ENCODE measurements at places on chromosomes 7 and 10.

- no peak for DNase-seq
These were observed 902.8 kb downstream of the LRMDA start for GRCh38 chr10:76334255-76334654.

- DNase-seq, result no peak
These were observed 60.8 kb downstream of the RAB18 start for GRCh38 chr10:27564880-27565279.

GRCh38 chr7:12609561-12609960, 39.0 kb downstream of the SCIN start:
- no peak for DNase-seq

GRCh38 chr7:83931968-83932367, 262.6 kb downstream of the SEMA3A start:
- DNase-seq, result no peak

DNA sequence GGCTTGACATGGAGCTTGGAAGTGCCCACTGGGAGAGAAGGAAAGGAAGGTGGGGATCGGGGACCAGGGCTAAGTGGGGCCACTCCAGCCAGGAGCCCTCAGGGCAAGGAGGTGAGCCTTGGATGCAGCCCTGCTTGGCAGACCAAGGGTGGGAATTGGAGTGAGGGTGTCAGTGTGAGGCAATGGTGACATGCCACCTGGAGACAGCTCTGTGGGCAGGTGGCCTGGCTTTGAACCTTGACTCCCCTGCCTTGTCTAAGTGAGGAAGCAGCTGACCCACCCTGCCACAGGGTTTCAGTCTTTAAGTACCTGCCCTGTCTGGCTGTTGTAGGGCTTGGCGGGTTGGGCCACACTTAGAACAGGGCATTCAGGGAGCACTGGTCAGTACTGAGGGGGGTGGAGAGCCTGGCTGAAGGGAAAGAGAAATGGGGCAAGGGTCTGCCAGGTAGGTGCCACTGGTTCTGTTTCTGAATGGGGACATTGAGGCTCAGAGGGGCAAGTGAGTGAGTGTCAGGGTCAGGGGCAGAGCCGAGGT, 4.8 kb downstream of the RAMP3 start:
- no peak for DNase-seq

DNA sequence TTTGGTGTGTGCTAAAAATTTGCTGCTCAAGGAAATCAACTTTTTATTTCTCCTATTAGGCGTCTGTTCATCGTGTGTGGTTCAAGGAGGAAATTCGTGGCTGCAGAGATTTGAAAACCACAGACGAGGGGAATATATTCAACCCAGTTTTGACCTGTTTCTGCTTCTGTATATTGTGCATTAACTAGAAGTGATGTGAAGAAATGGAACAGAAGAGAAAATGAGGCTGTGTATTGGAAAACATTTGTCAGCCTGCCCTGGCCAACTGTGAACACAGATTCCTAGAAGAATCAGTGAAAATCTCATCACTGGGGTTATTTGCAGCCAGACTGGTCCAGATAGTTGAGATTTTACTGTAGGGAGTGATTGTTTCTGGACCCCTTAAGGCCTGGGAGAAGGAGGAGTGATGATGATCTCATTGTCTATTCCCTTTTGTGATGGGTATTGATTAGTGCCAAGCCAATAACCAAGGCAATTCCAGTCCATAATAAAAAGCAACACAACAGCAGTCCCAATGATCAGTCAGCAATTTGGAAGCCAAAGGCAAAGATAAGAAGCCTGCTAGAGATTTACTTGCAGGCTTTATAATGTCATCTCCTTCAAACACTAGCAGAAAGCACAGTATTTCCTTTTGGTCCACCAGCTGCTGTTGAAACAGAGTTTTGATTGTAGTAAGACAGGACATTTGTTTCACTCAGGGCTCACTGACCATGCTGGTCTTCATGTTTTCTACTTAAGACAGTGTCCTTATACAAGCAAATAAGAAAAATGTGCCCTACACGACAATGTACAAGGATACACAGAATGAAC, 339.4 kb downstream of the PRPF18 start:
- DNase-seq, result no peak

DNA sequence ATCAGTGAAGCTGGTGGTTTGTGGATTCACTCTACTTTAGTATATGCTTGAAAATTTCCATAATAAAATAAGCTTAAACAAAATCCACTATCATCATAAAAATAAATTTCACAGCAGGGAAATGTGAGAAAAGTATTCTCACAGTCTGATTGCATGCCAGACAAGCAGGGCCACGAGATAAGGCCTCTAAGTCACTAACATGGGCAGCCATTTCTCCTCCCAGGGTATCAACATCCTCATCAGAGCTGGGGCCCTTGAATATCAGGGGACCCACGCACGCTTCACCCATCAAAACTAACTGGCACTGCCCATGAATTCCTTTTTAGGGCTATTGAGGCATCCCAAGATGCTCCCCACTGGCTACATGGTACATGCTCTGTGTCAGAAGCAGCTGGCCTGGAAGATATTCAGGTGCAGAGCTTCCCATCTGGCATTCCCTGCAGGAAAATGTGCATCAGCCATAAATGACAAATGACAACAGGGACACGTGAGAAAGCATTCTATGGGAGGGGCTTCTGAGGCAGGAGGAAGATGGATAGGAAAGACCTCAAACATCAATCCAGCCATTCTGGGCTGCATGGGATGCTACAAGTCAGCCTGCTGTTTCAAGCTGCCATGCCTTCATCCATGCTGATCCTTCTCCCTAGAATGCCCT, 17.4 kb downstream of the CCDC6 start:
- no peak for DNase-seq

GRCh38 chr10:101284101-101284743, 55.0 kb upstream of the LBX1 start:
- DNase-seq, result no peak

GRCh38 chr7:117993377-117994003, 120.2 kb upstream of the CTTNBP2 start:
- peak; percentile 72 for DNase-seq

- no peak for DNase-seq
These were observed 247.8 kb upstream of the IGFBP3 start for GRCh38 chr7:46168671-46169383.

- DNase-seq, result no peak
These were observed 142.7 kb downstream of the ADARB2 start for GRCh38 chr10:1594372-1595241.

- no peak for DNase-seq
These were observed 28.5 kb downstream of the VPS41 start for GRCh38 chr7:38880454-38880853.

- no peak for DNase-seq
These were observed 34.4 kb upstream of the GRID1 start for GRCh38 chr10:86400705-86401587.

DNA sequence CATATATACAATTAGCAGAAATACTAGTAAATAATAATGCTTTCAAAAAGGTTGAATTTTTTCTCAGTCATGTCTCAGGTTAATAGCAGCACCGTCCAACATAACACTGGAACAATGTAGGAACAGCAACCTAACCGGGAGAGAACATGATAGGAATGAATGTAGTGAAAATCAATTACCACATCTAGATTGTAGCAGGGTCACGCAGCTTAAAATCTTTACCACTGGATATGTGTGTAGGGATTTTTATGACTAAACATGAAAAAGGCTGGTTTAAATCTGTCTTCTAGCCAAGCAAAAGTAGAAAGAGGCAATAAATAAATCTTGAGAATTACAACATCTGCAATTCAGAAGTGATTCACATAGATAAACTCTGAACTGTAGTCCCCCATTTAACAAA, 326.0 kb downstream of the DGKB start:
- DNase-seq, result no peak

DNA sequence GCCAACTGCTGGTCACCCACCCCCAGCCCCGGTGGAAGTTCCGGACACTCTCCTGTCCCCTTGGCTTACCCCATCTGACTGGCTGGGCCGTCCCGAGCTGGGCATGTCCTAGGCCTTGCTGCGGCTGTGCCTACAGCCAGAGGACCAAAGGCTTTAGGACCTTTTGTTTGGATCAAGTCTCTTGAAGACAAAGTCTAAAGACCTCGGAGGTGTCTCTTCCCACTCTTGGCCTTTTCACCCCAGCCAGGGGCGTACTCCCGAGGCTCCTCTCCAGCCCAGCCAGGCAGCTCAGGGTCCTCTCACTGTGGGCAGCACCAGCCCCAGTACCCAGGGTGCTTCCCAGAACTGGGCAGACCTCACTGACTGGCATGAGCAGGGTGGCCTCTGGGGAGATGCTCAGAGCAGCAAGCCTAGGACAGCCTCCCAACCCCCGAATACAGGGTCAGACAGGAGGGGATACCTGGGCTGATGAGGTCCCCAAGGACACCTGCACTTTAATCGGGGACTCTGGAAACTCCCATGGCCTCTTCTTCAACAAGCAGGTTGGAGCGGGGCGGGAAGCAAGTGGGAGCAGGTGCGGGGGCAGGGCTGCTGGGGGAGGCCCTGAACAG, 2.7 kb upstream of the PWWP2B start:
- no peak for DNase-seq

- DNase-seq, result no peak
These were observed 242.2 kb downstream of the GATA3 start for GRCh38 chr10:8296734-8297101.

DNA sequence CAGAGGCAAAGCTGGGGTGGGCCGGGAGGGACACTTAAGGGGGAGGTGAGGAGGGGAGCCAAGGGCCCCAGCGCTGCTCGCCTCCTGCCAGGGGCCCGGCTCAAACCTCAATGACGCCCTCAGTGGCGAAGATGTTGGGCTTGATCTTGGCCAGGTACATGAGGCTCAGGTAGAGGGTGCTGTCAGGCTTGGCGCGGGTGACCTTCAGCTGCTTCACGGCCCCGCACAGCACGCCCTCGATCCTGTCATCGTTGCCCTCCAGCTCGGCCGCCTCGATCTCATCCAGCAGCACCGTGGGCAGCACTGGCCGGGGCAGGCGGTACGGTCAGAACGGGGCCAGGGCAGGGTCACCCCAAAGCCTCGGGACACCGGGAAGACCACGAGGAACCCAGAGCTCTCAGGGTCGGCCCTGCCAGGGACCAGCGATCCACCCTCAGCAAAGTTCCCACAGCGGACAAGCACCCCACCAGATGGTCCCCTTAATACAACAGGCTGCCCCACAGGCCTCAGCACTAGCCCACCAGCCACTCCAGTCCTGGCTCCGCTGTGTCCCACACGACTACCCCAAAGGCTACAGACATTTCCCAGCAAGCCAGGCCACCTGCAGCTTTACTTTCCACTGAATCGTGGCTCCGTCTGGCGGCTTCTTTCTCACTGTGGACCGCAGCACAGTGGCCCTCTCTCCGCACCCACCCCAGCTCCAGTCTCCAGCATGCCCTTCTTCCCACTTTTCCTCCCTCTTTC, 4.0 kb downstream of the INTS1 start:
- no peak for DNase-seq

GRCh38 chr7:107479303-107479702, 9.4 kb downstream of the GPR22 start:
- DNase-seq, result no peak

- peak; percentile 15 for DNase-seq
These were observed 17.2 kb downstream of the ZNF488 start for GRCh38 chr10:47366731-47367460.

DNA sequence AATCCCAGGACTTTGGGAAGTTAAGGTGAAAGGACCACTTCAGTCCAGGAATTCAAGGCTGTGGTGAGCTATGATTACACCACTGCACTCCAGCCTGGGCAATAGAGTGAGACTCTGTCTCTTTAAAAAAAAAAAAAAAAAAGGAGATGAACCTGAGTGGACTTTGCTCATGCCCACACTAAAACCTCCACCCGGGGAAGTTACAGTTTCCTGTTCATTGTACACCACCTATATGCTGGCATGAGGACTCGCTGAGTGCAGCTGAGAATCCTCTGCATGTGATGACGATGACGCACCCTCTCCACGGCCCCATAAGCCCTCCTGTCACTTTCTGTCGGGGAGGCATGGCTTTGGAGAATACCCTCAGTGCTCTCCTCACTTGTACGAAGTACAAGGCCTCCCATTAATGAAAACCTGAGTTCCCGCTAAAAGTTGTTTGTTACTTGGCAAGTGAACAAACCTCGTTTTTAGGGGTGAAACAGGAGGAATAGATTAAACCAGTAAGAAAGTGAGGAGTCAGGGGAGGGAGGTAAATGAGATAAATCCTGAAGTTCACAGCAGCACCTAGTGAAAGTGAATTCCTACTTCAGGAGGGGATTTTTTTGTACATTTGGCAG, 15.9 kb downstream of the TMEM176B start:
- DNase-seq, result peak; percentile 20

DNA sequence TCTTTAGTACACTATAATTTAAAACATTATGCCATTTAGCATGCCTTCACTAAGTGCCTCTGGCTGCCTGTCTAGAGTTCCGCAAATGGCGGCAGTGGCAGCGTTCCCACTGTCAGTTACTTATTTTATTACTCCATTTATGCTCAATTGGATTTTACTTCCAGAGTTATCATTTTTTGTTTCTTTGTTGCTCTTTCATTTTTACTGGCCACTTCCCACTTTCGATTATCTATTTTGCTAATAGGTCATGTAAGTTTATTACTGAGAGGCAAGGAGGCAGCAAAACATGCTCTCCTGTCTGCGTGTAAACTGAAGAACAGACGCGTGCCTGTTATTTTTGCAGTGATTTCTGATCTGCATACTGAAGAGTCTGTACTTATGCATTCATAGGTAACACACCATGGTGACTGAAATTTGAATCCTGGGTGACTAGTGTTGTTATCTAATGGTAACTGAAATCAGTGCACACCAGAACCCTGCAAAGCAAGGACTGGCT, 23.1 kb downstream of the KDM7A start:
- DNase-seq, result no peak

DNA sequence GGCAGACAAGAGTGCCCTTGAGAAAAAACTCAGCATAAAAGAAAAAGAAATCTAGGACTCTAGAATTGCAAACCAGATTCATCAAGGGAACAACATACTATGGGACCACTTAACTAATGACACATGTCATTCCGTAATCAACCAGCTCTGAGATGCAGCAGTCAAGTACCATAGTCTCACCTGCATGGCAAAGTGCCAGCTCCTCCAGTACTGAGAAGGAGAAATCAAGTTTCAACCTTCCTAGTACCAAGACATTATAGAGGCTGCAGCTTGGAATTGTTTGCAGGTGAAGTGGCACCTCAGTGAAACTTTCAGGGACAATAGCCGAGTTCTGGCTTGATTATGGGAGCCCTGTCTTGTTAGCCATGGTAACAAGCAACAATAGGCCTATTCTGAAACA, 11.5 kb downstream of the STEAP1 start:
- DNase-seq, result no peak

DNA sequence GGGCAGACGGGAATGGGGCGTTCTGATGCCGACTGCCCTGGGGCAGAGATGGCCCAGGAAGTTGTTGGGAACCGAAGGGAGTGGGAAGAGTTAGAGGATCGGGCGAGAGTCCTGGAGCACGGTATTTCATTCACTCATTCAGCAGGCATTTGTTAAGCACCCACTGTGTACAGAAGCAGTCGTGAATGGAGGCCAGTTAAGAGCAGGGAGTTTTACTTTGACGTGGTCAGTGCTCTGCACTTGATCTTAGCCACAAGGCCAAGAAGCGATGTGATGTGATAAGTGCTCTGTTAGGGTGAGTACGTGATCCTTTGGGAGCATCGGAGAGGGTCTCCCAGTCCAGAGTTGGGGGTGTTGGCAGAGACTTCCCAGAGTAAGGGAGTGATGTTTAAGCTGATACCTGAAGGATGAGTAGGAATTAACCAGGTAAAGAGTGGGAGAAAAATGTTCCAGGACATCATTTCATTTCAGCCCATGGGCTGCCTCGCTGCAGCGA, 890 bp downstream of the ZFYVE27 start:
- no peak for DNase-seq

GRCh38 chr7:74304550-74304949, 15.3 kb downstream of the CLIP2 start:
- DNase-seq, result no peak

- no peak for DNase-seq
These were observed 578.6 kb upstream of the GALNT17 start for GRCh38 chr7:70553364-70553763.

Data from Caco-2 (cell line).